ENCODE measurements at places on chromosomes 16 and 17.

GRCh38 chr16:57826706-57827625 lies 24.7 kb upstream of the KIFC3 start:
- DNase-seq = no peak

DNA sequence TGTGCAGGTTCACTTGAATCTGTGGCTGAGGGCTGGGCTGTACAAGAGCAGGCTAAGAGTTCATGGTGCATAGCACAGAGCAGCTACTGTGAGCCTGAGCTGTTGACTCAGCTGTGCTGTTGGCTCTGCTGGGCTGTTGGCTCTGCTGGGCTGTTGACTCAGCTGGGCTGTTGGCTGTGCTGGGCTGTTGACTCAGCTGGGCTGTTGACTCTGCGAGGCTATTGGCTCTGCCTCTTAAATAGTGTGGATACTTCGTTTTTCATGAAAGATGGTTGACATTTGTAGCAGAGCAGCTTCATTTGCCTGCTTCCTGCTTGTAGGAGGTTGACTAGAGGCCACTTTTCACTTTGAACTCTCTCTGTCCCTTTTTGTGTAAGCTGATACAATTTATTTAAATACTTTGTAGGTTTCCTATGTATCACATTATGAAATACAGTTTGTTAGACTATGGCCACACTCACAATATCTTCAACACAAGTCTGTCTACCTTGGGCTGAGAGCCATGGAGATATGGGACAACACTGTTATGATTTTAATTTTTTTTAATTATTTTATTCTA lies 40.3 kb upstream of the CCNF start:
- DNase-seq = no peak

GRCh38 chr17:50325906-50326305 lies 20.0 kb upstream of the XYLT2 start:
- DNase-seq = no peak

DNA sequence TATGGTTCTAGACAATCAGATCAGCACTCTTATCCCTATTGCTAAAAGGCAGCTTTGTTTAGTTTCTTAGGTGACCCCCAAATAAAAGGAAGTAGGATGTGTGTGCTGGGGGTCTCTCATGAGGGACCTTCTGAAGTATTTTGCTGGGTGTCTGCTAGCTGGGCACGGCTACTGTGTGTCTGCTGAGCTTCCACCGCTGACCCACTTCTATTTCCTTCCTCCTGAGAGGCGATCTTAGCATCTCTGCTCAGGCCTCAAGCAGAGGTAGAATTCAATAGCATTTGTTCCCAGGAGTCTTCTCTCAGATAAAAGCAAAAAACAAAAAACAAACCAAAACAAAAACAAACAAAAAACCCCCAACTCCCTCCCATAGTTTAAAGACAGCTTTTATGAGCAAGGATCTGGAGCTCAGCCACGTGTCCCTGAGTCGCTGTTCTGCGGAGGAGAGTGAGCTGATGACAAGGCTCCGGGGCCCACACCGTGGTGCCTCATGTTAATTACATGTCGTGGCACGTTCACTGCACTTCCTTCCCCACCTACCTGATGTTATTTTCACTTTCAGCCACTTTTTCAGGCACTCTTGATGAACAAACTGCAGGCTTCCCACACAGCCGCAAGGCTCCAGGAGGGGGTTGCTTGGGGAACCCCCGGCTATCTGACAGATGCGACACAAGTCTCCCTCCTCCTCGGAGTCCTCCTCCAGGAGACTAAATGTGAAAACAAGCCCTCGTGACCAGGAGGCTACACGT lies 83.5 kb downstream of the MARCHF10 start:
- peak; percentile 59 for DNase-seq

DNA sequence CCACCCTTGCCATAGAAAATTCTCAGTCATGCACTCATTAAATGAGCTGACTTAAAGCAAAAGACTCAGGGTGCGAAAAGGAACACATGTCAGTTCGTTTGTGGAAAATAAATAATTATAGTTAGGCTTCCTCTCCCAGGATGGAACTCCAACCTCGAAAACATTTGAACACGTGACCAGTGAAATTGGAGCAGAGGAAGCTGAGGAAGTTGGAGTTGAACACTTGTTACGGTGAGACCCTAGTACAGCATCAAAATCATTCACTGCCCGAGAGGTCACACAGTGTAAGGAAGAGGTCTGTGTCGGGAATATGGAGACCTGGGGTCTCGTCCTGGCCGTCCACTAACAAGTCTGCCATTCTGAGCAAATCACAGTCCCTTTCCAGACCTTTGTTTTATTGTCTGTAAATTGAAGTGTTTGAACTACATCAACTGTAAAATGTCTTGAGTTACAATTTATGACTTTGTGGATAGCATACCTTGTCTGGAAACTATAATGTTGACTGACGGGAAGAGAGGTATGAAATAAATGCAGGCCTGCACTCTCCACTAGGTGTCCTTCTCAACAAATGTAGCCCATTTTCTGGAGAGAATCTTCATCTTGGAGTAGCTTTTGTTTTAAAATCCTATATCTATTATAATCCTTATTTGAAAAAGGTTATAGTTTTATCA lies 7.7 kb downstream of the PSMD7 start:
- no peak for DNase-seq

DNA sequence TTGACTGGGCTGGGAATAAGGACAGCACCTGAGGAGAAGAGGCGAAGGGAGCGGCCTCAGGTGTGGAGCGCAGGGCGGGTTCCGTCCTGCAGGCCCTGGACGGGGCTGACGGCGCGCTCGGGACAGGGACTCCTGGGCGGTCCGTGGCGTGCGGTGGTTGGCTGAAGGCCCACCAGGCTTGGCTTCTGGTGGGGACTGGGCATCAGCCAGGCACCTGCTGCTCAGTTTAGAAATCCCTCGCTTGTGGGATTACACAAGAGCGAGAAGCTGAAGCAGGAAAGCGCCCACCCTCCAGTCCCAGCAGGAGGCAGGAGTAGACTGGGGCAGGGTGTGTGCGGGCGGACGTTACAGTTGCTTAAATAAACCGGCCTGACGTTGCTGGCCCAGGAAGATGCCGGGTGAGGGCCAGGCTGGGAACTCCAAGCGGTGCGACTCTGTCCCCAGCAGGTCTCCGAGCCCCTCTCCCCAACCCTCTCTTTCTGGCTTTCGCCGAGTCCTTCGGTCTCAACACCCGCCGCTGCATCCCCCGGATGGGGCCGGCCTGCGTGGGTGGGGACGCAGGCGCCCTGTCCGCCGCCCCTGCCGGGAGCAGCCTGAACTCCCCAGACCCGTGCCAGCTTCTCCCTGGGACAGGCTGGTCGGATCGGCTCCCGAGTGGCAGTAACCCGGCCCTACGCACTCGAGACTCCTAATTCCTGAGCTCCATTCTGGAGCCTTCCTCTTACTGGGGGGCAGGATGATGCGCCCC lies 639 bp downstream of the MIF4GD start:
- peak; percentile 60 for DNase-seq

DNA sequence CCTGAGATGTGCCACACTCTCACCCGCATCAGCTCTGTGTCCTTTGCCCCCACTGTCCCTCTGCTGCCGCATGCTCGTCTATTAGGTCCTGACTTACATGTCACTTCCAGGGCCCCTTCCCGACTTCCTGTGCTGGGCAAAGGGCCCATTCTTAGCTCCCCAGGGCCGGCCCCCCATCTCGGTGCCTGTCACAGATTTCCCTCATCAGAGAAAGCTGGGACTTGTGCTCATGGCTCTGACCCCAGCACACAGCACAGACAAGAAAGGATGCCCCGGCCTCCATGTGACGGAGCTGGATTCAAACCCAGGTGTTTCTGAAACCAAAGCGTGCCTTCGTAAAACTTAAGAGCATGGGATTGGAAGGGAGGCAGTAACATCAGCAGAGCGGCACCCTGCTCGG lies 5.9 kb upstream of the MAPK7 start:
- no peak for DNase-seq

GRCh38 chr16:14456793-14457481 lies 173.1 kb downstream of the PARN start:
- no peak for DNase-seq

DNA sequence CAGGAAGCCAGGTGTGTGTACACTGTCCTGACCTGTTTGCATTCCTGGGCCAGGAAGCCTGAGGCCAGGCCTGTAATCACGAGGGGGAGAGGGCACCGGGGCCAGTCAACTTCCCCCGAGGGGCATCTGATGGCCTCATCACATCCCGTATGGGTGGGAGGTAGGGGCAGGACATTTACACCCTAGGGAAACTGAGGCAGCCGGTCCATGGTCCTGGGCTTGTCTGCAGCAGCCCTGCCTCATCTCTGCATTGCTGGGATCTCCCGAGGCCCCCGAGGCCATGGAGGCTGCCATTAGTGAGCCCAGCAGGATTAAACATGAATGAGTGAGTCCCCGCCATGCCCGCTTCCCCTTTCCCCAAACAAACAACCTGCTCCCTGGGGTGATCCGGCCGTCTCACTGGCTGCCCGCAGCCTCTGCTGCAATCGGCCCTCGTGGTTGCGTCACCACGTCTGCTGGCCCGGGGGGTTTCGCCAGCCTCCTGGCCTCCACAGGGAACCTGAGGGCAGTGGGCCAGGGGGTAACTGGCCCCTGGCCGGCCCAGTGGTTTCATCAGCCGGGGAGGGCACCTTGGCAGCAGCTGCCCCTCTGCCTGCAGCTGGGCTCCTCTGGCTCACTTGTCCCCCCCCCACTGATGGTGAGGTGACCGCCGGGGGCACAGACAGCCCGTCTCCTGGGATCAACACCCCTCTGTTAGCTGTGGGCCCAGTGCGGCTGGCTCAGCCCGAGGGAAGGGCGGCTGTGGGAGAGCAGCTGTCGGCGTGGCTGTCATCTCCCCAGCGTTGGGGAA lies 88.3 kb upstream of the GSE1 start:
- no peak for DNase-seq

DNA sequence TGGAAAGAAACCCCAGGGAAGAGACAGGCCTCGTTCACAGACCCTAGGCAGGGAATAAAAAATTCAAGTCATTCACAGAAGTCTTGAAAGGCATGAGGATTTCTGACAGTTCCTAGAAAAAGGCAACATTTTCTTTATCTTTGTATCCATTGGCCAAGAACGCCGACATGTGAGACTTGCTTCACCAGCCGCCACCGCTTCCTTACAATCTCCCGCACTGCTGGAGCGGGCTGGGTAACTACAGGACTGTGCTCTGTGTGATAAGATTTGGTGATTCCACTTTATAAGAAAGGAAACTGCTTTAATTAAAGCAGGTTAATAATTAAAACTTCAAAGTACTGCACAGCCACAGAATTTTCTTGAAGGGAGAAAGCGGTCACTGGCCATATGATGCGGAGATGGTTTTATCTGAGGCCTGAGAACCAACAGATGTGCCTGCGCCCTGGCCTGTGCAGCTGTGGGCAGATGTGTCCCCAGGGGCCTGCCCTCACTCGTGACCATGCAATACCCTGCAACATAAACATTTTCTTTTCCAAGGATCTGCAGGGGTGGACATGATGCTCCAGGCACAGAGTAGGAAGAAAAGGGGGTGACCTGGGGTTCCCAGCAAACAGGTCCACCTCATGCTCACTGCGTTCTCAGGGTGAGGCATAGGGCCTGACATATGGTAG lies 13.0 kb upstream of the LGALS3BP start:
- no peak for DNase-seq

- no peak for DNase-seq
These were observed 2294.4 kb downstream of the TP53TG3F start for GRCh38 chr16:35753559-35754390.
